ENCODE measurements at places on chromosomes 12 and 14.
A peak's percentile ranks its signal among the peaks of the same experiment; 100 is the strongest.

DNA sequence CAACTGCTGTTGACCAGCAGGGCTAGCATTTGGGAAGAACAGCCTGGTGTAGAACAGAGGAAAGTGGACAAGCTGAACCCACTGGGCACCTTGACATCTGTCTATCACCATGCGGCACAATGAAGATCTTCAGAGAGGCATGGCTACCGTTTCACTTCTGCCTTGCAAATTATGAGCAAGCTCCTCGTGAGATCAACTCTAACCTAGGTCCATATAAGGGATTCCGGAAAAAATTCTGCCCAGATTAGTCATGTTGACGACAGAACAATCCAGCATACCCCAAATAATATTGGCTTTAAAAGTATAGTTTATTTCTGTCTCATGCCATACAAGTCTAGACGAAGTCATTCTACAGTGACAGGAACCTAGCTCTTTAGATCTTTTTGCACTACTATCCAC is 91.6 kb upstream of the ATF7IP start:
- DNase-seq: no peak

DNA sequence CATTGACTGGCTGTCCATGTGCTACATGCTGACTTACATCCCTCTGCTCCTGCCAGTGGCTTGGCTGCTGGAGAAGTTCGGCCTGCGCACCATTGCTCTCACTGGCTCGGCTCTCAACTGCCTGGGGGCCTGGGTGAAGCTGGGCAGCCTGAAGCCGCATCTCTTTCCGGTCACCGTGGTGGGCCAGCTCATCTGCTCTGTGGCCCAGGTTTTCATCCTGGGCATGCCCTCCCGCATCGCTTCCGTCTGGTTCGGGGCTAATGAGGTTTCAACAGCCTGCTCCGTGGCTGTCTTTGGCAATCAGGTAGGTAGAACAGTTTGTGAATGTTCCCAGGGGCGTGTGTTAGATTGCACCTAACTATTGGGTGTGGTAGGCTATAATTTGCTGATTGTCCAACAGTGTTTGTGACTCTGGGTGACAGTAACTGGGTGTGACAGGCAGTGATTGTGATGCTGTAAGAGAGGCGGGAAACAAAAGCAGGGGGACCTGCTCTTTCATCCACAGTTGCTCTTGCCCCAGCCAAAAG is 981 bp downstream of the FLVCR2 start:
- no peak for DNase-seq

GRCh38 chr14:23645504-23645811 is 9.3 kb downstream of the DHRS2 start:
- no peak for DNase-seq

DNA sequence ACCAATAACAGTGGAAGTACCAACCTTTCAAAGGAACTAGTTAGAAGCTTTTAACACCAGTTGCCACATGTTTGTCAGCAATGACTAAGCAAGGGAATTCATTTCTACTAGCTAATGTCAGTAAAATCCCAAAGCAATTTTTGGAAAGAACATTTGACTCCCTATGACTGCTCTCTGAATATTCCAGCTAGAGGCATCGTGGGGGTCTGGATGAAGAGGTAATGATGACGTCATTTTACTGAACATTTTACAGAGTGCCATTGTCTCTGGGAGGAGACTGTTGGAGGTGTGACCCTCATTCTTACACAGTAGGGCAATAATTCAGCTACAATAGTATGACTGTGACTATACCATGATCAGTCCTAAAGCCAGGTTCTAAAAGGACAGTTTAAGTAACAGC is 204.8 kb downstream of the ITPR2 start:
- DNase-seq: no peak

DNA sequence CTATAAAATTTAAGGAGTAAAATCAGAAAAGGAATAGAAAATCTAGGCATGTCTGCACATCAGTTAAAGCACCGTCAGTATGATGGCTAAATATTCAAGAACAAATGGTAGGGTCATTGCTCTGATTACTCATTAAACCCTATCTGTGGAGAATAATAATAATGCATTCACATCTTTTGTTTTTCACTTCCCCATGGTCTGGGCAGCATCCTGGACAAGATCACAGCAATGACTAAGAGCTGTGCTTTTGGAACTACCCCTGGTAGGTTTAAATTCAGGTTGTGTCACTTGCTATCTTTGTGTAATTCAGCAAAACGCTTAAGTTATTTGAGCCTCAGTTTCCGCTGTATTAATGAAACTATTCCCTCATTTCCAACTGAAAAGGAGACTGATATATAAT is 33.1 kb downstream of the C12orf42 start:
- DNase-seq: no peak

GRCh38 chr12:107731366-107731765 is 29.6 kb downstream of the PRDM4 start:
- DNase-seq: no peak

- DNase-seq: no peak
These were observed 10.2 kb upstream of the CPNE8 start for GRCh38 chr12:38915429-38916182.

- DNase-seq: no peak
These were observed 14.2 kb downstream of the PAPOLA start for GRCh38 chr14:96516351-96516750.

GRCh38 chr12:27894309-27894708 is 78.2 kb downstream of the PTHLH start:
- DNase-seq: no peak

GRCh38 chr12:110575326-110575725 is 7.8 kb downstream of the PPTC7 start:
- DNase-seq: no peak

DNA sequence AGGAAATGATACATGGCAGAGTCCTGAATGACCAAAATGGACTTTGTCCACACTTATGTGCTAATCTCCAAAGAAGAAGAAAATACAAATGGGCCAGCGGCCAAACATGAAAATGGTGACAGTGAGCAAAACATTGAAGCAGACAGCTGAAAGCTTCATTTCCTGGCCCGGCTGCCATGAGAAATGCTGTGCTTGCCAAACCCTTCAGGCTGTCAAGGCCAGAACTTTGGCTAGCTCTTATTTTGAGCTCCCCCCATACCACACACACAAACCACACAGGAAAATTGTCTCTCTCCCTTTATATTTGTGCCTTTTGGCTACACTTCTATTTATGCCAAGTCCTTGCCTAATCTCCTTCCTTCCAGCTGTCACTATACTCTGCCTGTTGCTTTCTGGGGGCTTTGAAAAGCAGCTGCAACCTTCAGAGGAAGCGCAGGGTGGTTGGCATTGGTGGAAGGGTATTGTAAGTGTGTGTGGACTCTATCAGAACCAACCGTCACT is 323.8 kb downstream of the RAD51B start:
- no peak for DNase-seq

DNA sequence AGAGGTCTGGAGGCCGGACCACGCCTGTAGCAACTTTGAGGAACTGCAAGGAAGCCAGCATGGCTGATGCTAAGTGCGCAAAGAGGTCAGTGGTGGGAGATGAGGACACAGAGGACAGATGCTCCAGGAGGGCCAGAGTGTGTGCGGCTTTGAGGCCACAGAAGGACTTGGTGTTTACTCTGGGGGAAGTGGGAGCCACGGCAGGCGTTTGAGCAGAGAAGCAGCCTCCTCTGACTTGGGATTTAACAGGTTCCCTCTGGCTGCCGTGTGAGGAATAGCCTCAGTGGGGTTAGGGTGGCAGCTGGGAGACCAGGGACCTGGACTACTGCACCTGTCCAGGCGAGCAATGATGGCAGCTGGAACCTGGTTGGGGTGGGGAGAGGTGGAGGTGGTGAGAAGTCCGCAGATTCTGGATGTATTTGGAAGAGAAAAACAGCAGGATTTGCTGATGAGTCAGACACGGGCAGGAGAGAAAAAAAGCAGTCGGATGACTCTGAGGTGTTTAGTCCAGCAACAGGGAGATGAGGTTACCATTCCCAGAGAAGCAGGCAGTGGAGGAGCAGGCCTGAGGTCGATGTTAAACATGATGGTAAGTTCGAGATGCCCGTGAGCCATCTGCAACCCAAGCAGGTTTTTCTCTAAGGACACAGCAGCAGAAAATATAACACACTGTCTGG is 143.5 kb downstream of the SCARB1 start:
- peak; percentile 83 for DNase-seq

GRCh38 chr12:106333756-106334155 is 23.8 kb upstream of the POLR3B start:
- DNase-seq: no peak

- DNase-seq: no peak
These were observed 56.3 kb downstream of the TMEM121 start for GRCh38 chr14:105582639-105583038.

DNA sequence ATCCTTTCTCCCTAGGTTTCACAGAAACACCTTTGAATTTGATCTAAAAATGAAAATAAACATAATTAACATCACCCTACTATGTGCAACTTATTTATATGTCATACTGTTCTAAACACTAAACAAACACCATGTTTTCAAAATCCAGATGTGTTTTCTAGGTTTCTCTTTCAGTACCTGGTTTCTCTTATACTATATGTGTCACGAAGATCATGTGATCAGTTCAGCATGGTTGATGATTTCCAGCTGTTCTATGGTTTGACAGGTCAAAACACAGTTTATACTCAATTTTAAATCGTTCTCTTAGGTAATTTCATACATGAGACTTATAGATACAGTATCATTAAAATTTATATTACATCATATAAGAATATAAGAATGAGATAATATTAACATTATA is 373.1 kb downstream of the SOX5 start:
- no peak for DNase-seq

DNA sequence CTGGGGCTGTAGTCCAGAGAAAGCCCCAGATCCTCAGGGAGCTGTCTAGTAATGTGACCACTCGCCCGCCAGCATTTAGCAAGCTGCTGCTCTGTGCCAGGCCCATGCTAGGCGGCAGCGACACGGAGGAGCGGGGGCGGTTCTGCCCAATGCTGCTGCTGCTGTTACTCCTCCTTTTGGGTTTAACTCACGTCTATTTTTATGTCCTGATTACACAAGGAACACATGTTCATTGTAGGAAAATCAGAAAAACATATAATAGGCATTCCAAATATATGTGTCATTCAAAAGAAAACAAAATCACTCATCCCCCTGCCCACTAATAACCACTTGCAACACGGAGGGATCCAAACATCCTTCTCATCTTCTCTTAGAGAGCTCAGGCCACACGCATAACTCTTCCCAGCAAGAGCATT is 30.4 kb downstream of the CCDC92 start:
- no peak for DNase-seq

DNA sequence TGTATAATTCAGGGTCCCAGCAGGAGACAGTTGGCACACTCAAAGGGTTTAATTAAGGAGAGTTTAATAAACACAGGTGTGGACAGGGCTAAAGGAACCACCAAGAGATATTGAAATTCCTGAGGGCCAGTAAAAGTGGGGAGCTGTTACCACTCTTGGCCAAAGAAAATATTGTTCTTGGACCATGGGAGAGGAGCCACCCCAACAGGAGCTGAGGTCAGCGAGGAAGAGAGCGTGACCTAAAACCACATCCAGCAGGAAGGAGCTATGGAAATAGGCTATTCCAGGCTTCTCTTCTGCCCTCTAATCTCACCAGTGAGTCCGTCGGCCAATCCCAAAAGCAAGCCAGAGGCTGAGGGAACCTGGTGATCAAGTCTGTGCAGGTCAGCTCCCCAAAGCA is 390.8 kb downstream of the MED13L start:
- no peak for DNase-seq

- no peak for DNase-seq
These were observed 43.1 kb downstream of the DIO3 start for GRCh38 chr14:101604228-101604934.

- DNase-seq: no peak
These were observed 34.2 kb upstream of the KTN1 start for GRCh38 chr14:55545779-55546178.

DNA sequence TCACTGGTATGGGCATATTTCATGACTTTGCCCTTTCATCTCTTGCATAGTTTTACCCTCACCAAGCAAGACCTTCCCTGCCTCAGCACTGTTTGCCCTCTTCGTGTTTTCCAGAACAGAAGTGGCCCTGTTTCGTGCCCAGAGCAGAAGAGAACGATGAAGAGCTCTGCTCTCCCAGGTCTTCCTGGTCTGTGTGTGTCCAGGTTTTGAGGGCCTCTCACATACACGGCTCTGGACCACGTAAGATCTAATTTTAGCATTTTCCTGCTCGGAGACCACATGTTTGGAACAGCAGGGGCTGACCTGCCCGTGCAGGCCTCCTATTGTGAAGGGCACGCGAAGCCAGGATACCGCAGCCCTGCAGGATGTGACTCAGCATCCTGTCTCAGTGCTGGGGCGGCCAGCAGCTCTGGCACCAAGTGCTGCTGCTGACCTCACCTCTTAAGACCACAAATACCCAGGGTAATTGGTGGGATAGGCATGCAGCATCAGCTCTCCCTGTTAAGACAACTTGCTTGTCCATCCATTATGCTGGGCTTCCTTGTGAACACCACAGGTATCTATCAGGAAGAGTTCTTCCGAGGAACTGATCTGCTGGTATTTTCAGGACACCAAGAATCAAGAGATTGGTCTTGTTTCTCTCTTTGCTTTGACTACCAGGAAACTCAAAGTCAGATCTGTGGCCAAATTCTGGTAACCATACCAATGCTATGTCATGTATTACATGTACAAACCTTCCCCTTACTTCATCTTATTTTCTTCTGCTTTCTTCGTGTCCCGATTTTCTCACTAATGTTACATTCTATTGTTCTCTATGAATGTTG is 19.0 kb downstream of the SSH1 start:
- DNase-seq: no peak

- DNase-seq: peak; percentile 79
These were observed 744 bp upstream of the MYL6 start for GRCh38 chr12:56157201-56158028.

GRCh38 chr14:84028080-84028604 is 1501.8 kb upstream of the FLRT2 start:
- DNase-seq: no peak

GRCh38 chr14:75268633-75269550 is 9.7 kb upstream of the FOS start:
- DNase-seq: no peak

DNA sequence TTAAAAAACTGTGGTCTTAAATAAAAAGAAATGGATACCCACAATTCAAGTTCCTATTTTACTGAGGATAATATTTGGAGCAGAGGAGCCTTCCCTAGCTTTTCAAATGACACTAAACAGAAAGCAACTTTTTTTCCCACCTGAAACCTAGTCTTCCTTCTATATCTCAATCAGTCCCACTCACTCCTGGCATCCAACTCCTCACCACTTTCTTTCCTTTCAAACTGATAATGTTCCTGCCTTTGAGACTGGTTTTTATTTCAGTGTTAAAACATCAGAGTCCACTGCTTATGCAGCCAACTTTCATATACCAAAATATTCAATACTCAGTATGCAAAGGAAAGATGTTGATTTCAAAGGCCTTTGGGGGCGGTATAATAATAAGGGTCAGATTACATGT is 225.6 kb downstream of the GXYLT1 start:
- no peak for DNase-seq

DNA sequence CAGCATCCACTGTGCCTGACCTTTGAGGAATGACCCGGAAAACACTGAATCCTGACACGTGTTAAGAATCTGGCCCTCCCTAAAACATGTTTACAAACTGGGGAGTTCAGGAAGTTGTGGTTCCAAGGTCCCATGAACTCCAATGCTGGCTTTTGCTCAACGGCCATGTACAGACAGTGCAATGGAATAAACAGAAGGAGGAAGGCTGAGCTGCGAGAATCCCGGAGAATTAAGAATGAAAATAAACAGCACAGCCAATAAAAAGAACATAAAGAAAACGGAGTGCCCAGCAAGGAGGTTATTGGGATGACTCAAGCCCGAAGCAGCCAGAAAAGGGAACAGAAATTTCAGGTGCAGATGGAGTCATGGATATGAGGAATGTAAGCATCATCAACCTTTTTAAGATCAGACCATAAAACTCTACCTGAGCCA is 32.3 kb downstream of the BCL11B start:
- no peak for DNase-seq

- peak; percentile 52 for DNase-seq
These were observed 63.5 kb downstream of the DGLUCY start for GRCh38 chr14:91177073-91178034.
